ENCODE measurements at places on chromosomes 3 and 15.

- no peak for DNase-seq
These were observed 17.8 kb upstream of the MAP4 start for GRCh38 chr3:48034000-48034516.

DNA sequence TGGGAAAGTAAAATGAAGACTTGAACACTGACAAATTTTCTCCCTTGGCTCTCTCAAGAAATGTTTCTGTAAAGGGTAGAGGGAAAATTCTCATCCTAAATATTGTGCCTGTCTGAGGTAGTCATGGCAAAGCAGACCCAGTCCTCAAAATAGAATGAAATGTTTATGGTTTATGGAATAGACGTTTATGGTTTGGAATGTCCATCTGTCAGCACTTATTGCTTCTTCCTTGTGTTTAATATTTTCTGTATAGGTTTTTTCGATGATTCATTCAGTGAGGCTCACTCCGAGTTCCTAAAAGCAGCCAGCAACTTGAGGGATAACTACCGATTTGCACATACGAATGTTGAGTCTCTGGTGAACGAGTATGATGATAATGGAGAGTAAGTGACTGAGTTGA lies 13.9 kb downstream of the ELL3 start:
- DNase-seq = no peak

- DNase-seq = peak; percentile 56
These were observed 10.0 kb upstream of the MBNL1 start for GRCh38 chr3:152258448-152259393.

GRCh38 chr3:37943126-37943525 lies 47.5 kb upstream of the VILL start:
- no peak for DNase-seq

DNA sequence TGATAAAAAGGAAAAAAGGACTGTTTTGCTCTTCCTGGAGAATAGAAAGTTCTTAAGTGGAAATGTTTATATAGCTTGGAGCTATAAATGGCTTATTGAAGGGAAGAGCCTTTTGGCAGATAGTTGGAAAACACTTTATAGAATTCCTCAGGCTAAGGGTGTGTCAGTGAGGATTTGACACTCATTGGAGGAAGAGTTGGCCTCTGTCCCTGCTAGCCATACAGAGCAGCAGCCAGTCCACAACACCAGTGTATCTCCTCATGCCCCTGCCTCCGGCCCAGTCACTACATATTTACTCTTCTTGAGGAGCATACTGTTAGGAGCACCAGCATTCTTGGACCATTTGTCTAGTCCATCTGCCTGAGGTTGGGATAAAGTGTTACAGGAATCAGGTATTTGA lies 36.2 kb downstream of the KLHL18 start:
- DNase-seq = no peak

DNA sequence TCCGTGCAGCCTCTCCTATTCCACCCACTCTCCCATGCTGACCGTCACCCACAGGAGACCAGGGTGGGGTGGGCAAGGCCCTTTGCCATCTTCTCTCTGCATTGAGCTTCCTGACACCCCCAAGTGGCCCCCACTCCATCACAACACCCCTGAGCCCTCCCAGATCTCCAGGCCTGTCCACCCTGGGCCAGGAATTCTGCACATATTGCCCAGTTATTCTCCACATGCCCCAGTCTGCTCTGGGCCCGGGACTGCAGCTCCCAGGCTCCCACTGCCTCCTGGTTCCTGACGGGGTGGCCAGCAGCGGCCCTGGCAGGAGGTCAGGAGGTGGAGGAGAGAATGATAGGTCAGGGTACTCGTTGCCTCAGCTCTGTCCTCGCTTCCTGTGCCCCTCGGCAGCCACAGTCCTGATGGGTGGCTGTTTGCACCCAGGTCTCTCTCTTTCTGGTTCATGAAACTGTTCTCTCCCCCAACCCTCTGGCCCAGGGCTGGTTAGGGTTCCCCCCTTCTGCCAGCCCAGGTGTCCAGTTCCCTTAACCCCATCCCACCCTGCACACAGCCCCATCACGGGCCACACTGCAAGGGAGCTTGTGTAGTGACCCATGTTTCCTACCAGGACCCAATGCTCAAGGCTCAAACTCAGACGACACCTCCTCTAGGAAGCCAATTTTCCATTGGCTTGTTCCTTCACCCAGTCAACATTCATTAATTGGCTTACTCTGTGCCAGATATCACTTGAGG lies 47.3 kb downstream of the IQSEC1 start:
- no peak for DNase-seq

DNA sequence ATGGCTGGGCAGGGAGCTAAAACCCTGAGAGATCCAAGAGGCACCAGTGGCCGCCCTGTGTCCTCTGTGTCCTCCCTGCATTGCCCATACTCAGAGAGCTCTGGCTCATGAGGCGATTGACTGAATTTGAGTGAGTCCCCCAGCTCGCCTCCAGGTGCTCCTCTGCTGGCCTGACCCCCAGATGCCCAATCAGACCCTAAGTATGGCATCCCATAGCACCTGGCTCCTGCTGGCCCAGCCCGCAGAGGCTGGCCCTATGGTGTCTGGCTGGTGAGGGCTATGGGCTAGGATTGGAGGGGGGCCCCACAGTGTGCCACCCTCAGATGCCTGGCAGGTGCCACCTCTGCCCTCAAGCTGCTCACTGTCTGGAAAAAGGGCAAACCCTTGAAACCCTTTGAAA lies 1.6 kb upstream of the TKT start:
- DNase-seq = no peak
